ENCODE measurements at places on chromosomes 12 and 14. TPM values are rescaled to one million over a fixed set of nuclear protein-coding genes. Genes with fewer than 3 reads are reported as not detected.

TMEM260 gene
- total RNA-seq, result 21.5 TPM

CTSG gene
- not detected for total RNA-seq

AQP6 gene
- not detected for total RNA-seq

GALNT16 gene
- not detected for total RNA-seq

NFYB gene
- total RNA-seq, result 21.1 TPM

KLRK1 gene
- total RNA-seq, result not detected

TAS2R7 gene
- not detected for total RNA-seq

FAM186B gene
- total RNA-seq, result 0.26 TPM

RAD51AP1 gene
- total RNA-seq, result 0.90 TPM

SERPINA3 gene
- total RNA-seq, result 0.79 TPM

HRK gene
- not detected for total RNA-seq

RAPGEF3 gene
- 3.9 TPM for total RNA-seq

PLEKHH1 gene
- 4.7 TPM for total RNA-seq

PMEL gene
- total RNA-seq, result 1.8 TPM

Measured in bronchial epithelial cell (primary cell).